SW 1271 (cell line): ENCODE measurements at places on chromosomes 6 and 20.

DNA sequence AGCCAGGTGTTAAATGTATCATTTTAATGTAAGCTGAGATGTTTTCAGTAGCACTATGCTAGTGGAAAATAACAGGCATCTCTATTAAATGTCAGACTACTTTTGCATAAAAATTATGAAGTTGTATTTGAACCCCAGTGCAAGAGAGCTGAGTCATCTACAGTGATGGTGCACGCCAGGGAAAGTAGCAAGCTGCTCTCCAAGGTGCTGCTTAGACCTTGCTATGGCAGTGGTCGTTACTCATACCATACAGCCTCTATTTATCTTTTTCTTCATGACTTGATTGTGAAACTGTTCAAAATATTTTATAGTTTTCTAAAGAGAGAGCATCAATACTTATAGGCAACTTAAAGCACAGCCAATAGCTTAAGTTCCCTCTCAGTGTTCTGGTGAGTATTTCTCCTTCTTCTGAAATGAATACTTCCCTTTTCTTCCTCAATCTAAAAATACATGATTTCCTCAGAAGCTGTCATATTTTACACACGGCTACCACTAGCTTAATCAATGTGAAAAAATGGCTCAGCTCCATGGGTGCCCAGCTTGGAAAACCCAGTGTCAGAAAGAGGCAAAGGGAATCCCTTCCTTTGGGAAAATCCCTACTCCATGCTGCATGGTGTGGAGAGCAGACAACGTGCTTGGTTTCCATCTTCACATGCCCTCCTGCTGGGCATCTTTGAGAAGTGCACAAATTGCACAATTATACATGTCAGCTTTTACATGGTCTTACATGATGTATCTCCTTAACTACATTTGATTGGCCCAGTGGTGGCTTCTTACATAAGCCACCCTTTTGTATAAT is 105.6 kb downstream of the ELOVL4 start:
- DNase-seq = no peak

- DNase-seq = no peak
Observed at GRCh38 chr6:20458027-20458894, 56.6 kb downstream of the E2F3 start.

DNA sequence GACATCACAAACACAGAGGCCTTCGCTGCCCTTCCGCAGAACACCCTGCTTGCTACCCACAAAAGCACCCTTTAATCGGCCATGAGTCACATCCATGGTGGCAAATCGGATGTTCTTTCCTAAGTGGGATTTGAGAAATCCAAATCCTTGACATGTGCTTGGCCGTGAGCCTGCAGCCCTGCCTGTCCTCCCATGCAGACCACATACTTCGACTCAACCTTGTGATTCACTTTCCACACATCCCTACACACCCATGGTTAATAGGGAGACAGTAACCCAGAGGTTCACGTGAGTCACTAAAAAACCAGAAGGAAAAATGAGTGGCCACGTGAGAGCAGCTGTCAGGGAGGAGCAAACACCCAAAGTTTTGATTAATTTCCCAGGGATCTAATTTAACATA is 19.4 kb downstream of the RAMACL start:
- no peak for DNase-seq

GRCh38 chr6:82511546-82511945 is 147.9 kb downstream of the TPBG start:
- DNase-seq = no peak

- no peak for DNase-seq
Observed at GRCh38 chr6:143745166-143746133, 67.7 kb downstream of the PHACTR2 start.

DNA sequence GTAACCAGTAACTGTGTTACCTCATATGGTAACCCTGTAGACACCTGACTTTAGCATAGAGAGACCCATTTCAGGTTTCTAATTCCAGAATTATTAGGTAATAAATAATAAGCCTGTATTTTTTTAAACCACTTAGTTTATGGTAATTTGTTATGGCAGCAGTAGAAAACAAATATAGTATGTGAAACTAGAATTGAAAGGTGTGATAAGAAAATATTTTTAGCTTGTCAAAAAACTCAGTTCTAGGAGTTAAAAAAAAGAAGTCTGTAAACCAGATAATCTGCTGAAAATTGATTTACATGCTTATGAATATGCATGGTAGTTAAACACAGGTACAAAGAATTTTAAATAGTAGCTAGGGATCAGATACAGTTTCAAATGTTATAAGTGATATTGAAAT is 695.0 kb upstream of the GJE1 start:
- DNase-seq = no peak

GRCh38 chr6:66930559-66931290 is 1223.7 kb upstream of the EYS start:
- no peak for DNase-seq

DNA sequence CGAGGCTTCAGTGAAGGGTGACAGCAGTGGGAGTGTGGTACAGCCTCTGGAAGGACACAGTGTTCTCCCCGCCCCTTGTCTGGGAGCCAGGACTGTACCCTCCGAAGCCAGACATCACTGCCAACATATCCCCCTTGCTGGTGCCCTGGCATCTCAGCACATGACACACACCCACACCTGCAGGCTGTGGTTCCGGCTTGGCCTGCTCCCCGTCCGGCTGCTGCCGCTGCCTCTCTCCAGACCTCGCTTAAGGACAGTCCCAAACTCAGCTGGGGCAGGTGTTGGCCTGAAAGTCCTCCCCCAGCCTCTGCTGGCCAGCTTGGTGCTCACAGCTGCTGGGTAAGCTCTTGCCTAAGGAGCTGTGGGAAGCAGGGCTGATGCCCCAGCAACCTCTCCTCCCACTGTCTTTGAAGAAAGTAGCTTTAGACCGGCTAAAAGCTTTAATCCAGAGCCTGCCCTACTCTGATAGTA is 7.0 kb downstream of the EMILIN3 start:
- no peak for DNase-seq

- DNase-seq = no peak
Observed at GRCh38 chr6:2665146-2666070, 85.3 kb downstream of the MYLK4 start.

- DNase-seq = no peak
Observed at GRCh38 chr20:20207872-20208271, 155.5 kb downstream of the CFAP61 start.

- DNase-seq = no peak
Observed at GRCh38 chr6:159908535-159908934, 17.7 kb downstream of the MAS1 start.

GRCh38 chr6:84601366-84601765 is 163.0 kb downstream of the TBX18 start:
- DNase-seq = no peak

DNA sequence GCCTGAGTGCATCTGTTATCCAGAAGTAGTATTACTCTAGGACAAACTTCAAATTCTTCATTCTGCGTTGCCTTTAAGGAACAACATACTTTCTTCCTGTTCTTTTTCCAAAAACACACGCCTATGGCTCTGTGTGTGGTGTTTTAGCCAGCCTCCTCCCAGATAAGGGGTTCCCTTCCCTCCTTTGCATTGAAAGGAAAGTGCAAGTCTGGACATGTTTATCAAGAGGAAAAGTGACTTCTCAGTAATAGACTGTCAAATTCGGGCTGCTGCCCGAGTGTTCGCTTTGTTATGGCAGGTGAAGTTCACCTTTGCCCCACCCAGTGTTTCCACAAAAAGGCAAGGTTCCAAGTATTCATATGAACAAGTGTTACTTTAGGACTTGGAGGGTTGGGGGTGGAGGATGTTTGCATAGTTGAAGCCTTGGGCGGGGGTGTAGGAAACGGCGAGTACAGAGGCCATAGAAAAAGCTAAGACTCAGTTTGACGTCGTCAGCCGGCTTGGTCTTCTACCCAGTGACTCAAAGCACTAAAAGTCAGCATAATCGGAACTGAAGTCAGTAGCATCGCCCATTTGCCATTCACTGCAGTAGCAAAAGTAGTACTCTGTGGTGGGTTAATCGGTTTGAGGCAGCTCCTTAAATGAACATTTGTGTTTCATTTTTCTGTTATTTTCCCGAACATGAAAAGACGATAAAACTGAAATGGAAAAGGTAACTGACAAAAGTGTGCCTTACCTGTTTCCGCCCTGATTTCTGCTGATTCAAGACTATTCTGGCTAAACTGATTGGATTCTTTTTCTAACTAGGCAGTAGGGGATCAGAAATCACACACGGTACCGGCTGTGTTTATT is 12.5 kb downstream of the PRDM1 start:
- no peak for DNase-seq

DNA sequence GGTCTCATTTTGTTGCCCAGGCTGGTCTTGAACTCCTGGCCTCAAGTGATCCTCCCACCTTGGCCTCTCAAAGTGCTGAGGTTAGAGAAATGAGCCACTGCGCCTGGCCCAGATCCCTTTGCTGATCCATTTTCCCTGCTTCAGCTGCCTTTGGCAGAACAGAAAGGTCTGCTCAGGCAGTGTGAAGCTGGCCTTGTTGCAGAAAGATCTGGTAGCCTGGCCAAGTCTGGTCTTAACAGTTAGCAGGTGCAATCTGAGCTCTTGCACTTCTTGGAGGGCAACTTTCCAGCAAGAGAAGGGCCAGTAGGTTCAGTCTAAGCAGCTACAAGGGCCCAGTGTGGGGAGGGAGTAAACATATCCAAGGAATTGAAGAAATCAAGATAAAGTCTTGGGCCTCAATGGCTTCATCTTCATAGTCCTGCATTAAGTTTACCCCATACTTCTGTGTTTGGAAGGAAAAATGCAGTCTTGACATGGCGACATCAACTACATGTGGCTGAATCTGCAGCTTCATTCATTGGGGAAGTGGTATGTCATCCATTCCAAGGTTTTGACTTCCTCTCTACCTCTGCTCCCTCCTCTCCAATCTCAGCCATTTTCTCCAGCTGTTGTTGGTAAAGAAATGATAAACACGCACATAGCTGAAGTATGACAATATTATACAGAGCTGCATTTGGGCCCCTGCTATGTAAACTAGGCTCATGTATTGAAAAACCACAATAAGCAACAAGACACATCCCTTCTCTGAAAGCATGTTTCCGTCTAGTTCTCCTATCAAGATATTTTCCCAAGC is 39.0 kb upstream of the NEDD9 start:
- no peak for DNase-seq

- DNase-seq = no peak
Observed at GRCh38 chr6:166306378-166307081, 1.7 kb downstream of the PRR18 start.

GRCh38 chr20:11354846-11355245 is 562.8 kb upstream of the BTBD3 start:
- no peak for DNase-seq

DNA sequence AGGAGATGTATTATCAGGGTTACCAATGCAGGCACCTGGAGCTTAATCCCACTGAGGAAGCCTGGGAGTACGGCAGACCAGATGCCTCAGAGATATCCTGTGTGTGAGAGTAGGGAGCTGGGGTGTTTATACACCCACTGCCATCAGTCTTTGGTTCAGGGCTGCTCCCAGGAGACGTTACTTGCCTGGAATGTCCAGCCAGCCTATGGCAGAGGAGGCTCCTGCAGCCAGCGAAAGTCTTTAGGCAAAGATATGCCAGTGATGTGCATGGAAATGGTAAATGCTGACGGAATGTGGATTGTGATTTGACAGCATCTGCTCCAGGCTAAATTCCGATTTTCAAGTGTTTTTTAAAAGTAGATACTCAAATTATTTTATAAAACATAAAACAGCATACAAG is 282.0 kb downstream of the BTBD3 start:
- no peak for DNase-seq

DNA sequence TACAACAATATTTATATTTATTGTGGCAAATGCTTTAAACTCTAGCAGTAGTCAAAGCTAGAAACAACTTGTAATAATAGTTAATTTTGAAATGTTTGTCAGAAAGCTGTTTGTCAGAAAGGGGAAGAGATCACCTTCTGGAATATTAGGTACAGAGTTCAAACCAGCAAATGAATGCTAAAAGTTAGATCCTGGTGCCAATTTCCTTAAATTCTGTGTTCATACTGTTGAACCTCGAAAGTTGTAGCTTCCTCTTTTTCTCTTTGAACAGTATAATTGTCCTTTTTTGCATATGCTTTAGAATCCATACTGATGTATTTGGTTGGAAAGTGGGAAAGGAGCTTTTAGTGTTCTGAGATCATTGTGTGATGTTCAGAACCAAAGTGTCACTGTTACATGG is 22.4 kb downstream of the ITCH start:
- no peak for DNase-seq
